Fibroblast of villous mesenchyme (primary cell): ENCODE measurements at places on chromosomes 6 and 20.

- DNase-seq = no peak
Measured at GRCh38 chr20:46708172-46708860, 1.1 kb upstream of the SLC2A10 start.

- DNase-seq = no peak
Measured at GRCh38 chr20:62027698-62028321, 37.9 kb downstream of the TAF4 start.

GRCh38 chr6:37407948-37408347 lies 25.1 kb upstream of the CMTR1 start:
- DNase-seq = no peak

- peak; percentile 44 for DNase-seq
Measured at GRCh38 chr20:62321521-62321948, 18.7 kb downstream of the ADRM1 start.

DNA sequence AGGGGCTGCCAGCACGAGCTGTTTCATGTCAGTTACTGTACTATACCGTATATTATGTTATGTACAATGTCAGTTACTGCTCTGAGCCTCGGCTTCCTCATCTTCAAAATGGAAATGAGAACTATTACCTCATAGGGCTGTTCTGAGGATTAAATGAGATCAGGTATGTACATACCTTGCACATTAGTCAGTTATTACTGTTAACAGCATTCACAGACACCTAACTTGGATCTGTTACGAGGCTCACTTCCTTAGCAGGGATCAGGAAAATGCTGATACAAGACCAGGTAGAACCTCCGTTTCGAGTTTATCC lies 69.7 kb upstream of the TBC1D7 start:
- no peak for DNase-seq

GRCh38 chr20:64049060-64049877 lies at the start of gene SOX18:
Gene SOX18, minus strand, starts transcription at chr20:64049639. Its CDS starts 123 bp downstream, at chr20:64049516.
- peak; percentile 41 for DNase-seq

DNA sequence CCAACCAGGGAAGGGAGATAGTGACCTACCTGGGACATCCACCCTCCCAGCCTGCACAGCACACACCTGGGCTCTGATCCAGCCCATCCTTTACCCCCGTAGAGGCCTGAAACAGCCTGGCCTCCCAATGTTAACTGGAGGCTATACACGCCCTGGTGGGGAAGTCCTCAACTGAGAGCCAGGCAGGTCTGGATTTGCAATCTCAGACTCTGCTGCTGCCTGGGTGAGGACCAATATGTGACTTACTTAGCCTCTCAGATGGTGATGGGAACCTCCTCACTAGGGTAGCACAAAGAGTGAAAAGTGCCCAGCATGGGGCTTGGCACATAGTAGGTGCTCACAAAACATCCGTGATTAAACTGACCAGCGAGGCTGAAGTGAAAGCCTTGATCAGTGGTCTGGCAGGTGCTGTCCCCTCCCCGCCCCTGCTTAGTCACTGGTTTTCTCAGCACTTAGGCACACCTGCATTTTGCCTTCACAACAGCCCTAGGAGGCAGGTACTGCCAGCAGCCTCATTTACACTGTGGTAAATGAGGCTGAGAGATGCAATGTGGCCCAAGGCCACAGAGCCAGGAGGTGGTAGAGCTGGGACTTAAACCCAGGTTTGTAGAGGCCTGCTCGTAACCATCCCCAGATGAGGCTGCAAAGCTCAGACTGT lies 12.4 kb downstream of the PEDS1 start:
- DNase-seq = no peak

DNA sequence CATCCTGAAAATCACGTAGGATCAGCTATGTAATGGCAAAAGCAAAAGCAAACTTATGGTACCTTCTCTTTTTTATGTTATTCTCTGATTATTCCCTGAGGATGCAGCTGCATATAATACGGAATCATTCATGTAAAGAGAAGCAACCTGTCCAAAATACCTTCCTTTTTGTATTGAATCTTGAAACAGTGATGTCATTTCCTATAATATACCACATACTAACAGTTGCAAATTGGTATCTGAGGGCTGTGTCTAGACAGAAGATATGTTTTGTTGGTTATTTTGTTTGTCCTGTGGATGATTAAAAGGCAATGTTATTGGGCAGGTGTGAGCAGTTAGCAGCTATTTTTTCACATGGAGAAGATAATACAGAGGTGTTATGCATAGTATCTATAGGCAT lies 161.4 kb upstream of the AHI1 start:
- no peak for DNase-seq

GRCh38 chr6:145092554-145092953 lies 642.8 kb downstream of the EPM2A start:
- no peak for DNase-seq

DNA sequence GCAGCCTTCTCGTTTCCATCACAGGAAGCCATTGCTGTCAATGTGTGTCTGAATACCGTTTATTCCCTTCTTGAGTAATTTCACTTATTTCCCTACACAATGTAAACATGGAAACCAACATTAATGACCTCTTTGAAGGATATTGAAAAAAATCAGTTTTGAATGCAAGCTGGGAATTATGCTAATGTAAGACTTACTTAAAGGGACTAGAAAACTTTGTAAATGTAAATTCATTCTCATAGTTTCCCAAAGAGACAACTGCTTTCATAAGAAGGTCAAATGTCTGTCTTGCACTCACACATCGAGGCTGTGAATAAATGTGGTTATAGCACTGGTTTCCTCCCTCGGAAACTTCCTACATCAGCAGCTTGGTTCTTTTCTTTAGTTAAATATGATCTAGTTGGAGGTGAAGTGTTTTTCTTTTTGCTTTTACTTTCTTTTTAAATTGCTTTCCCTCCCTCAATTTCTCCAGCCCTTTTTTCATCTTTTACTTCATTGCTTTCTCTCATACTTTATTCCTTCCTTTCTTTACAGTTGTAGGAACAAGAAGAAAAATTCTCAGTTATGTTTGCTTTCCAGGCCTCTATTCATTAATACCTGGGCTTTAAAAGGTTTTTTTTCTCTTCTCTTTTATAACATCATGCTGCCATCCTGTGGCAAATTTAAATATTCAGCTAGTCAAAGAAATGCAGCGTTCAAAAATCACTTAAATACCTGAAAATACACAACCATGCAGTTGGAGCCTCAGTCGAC lies 108.3 kb downstream of the TNFAIP3 start:
- DNase-seq = peak; percentile 18

DNA sequence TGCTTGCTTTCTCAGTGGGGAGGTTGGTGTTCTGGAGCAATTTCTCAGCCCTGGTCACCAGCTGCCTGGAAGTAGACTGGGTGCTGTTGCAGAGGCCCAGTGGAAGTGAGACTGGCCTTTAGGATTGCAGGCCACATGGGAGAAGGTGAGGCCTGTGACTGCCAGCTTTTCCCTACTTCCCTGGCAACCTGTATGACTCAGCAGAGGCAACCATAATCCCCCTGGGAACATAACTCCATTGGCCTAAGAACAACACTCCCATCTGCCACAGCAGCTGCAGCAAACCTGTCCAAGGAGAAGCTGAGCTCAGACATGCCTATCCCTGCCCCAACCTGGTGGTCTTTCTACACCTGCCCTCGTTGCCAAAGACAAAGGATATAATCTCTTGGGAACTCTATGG lies 473.5 kb upstream of the SPTLC3 start:
- no peak for DNase-seq

DNA sequence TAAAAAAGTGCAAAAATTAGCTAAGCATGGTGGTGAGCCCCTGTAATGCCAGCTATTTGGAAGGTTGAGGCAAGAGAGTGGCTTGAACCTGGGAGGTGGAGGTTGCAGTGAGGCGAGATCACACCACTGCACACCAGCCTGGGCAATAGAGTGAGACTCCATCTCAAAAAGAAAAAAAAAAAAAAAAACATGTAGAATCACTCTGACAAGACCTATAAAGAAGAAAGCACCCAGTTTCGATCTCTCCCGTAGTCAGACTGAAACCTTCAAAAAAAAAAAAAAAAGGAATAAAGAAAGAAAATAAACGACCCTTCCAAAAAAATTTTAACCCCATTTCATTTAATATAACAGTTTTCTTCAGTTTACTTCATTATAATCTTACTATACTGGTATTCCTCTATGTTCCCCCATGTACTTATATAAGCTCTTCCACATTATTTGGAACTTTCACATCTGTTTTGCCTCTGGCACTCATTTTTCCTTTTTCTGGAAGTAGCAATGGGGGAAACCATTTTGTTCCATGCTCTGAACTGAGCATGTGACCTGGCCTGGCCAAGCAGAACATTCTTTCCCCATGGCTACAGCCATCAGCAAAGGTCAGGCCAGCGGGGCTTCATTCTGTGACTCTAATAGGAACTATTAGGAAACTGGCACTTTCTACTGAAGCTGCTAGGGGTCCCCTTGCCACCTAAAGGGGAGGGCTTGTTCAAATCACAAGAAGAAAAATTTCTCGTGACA lies 9.6 kb downstream of the SLC18B1 start:
- DNase-seq = no peak

GRCh38 chr6:87251225-87251624 lies 71.2 kb upstream of the SMIM8 start:
- DNase-seq = no peak

DNA sequence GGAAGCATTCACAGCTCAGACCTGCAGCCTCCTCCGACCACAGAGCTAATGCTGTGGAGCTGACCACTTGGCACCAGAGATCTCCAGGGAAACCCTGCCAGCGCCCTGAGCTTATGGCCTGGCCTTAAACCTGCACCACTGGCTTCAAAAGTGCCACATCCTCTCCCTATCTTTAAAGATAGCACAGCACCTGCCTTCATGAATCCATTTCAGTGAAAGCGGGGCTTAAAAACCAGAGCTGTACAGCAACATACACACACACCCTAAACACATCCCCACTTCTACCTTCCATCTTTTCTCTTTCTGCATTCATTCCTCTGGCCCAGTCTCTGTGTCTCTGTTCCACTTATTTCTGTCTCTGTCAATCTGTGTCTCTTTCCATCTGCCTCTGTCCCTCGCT lies 59.8 kb upstream of the CCDC167 start:
- no peak for DNase-seq

- DNase-seq = no peak
Measured at GRCh38 chr20:25705830-25706351, 9.2 kb upstream of the ZNF337 start.

DNA sequence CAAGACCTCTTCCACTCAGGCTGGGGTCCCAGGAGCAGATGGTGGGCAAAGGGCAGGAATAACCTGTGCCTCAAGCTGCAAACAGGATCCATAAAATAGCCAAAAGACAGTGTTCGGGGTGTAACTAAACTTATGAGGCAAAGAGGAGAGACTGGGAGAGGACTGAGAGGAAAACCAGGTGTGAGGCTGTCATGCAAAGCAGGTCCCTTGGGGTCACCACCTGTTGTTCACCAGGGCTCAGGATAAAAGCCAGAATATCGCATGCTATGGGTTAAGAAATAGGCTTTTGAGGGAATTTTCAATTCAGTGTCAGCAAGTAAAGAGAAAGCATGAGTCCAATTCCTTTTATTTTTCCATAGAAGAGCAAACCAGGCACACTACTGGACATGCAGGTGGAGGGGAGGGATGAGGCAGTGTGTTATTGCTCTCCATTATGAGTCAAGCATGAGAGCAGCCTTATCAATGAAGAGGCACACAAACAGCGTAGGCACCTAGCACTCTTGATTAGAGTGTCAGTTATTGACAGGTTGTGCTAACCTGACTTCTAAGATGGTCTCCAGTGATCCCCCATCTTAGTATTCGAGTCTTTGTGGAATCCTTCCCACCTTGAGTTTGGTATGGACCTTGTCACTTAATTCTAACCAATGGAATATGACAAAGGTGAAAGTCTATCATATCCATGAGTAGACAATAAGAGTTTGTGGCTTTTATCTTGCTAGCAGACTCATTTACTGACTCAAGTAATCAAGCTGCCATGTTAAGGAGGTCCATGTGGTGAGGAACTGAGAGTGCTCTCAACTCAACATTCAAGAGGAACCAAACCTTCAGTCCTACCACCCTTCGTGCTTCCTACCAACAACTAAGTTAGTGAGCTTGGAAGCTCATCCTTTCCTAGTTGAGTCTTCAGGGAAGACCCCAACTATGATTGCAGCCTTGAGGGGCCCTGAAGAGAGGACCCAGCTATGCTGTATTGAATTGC lies 18.8 kb downstream of the HLA-E start:
- DNase-seq = no peak

- no peak for DNase-seq
Measured at GRCh38 chr6:39587080-39587479, 138.1 kb downstream of the KIF6 start.

DNA sequence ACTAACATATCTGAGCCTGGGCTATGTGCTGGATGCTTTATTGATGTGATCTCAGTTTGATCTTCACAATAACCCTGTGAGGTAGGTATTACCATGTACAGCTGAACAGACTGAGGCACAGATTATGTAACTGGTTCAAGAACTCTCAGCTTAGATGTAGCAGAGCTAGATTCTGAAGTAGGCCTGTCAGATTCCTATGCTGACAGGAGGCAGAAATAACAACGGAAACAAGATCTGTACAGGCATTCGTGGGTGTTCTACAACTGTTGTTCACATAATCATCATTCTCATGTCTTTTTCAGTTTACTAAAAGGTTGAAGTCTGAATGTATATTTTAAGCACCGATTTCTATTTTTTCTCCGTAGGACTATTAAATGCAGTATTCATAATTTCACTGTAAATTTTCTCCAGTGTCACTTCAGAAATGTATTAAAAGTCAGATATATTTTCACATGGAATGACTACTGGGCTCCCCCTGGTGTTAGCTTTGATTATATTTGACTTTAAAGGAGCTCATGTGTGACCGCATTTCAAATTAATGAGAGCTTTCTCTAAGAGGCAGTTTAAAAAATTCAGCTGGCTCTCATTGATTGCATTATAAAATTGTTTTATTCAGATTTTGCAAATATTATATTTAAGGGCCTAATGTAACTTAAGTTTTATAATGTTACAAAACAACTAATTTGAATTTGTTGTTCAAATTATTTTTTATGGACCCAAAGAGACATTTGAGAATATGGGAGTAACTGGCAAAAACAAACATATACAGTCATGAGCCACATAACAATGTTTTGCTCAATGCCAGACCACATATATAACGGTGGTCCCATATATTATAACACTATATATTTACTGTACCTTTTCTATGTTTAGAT lies 36.4 kb upstream of the SLC17A4 start:
- peak; percentile 35 for DNase-seq

- no peak for DNase-seq
Measured at GRCh38 chr6:134435814-134436280, 117.9 kb upstream of the SGK1 start.

- DNase-seq = peak; percentile 84
Measured at GRCh38 chr20:38764567-38765318, 16.5 kb downstream of the ACTR5 start.

DNA sequence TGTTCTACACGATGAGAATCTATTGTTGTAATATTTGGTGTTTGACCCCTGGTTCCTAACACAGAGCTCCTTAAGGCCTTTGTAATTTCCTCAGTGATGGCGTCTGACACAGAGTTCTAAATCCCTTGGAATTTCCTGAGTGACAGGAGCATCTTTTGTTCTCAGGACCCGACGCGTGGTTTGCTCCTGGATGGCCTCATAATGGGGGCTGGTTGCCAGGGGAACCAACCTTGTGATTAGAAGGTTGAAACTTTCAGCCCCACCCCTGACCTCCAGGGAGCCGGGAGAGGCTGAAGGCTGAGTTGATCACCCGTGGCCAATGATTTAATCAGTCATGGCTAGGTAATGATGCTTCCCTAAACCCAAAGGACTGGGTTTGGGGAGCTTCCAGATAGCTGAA lies 20.5 kb upstream of the ZNF133 start:
- DNase-seq = no peak
